ENCODE measurements at places on chromosomes 7 and 10.

- peak; percentile 71 for DNase-seq
Observed at GRCh38 chr7:87312215-87312865, 33.1 kb upstream of the CROT start.

DNA sequence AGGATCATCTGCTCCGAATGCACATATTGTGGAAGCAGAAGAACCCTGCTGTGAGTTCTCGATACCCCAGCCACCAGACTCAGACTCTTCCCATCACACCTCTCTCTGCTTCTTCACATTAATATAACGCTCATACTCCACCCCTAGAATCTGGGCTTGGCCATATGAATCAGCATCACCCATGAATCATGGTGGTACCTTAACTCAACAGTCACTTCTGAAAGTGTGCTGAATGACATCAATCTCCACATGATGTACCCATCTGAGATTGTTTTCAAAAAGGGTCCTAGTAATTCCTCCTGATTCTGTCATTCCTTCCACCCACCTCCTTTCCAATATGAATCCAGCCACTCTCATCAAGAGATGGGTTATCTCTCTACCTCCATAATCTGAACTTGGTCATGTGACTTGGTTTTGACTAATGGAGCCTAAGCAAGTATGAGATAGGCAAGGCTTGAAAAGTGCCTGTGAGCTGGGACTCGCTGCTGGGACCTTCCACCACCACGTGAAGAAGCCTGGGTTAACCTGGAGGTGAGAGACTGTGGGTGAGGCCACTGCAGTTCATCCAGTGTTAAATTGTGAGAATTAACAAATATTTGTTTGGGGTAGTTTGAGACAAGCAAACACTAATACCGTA is 15.4 kb downstream of the YWHAG start:
- DNase-seq = no peak

DNA sequence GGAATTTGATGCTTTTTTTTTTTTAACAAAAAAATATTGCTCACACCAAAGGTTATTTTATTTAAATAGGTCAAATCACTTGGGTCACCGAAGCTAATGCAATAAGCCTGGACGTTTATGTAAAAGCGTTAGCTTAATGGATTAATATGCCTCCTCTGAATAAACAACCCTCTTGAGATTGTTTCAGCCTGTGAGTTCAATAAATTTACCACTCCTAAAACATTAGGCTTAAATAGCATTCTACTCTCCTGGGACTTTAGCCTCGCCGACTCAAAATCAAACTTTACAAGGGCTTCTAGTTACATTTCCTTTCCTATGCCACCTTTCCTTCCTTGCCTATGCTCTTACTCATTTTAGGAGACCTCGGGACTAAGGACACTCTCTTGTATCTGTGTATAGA is 79.3 kb downstream of the DNAJB9 start:
- DNase-seq = no peak

GRCh38 chr10:123027861-123028260 is 19.1 kb downstream of the ACADSB start:
- DNase-seq = no peak

DNA sequence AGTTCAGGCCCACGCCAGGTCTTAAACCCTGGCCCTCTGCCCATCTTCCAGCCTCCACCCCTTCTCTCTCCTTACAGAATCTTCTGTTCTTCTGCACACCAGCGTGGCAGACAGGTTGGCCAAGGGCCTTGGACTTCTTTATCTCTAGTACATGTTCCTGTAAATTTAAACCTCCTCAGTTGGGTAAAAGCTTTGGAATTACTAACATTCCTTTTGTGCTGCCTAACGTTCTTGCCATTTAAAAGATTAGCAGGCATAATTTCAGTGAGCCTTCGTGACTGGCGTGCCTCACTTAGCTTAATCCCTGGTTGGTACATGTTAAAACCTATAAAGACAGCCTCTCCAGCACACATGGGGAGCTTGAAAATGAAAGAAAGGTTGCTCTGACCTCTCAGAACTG is 192.2 kb downstream of the CUX1 start:
- DNase-seq = no peak

DNA sequence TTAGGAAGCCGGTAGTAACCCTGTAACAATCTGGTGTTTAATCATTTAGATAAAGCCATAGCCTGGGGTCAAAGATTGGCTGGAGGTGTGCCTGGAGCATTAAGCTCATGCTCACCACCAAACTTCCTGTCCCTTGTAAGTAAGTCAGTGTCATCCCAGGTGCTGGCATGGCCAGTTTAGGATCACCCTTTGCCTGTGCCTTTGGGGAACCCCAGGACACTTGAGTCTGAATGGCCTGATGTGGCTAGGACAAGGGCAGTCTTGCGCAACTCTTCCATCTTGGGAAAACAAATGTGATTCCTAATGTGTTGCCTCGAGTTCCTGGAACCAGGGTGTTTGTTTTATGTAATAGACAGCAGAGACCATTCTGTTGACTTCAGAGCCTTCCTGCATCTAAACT is 154.8 kb downstream of the GRK5 start:
- DNase-seq = no peak

- no peak for DNase-seq
Observed at GRCh38 chr7:26101361-26102151, 50.4 kb upstream of the NFE2L3 start.

DNA sequence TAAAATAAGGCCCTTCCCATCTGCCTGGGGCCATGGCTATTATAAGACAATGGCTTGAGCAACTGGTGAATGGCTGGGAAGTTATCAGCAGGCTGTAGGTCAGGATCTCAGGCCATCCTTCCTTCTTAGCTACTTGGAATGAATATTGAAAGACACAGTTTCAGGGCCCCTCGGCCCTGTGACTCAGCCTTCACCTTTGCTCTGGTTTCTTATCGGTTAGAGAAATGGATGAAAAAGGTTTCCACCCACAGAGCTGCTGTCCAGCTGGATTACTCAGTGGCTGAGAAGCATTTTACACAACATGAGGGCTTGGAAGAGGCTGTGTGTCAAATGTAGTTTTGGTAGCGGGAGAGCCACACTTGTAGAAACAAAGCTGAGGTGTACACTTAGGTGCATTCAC is 9.4 kb downstream of the ACSL5 start:
- peak; percentile 85 for DNase-seq

Data from islet precursor cell (in vitro differentiated cells).